ENCODE measurements at places on chromosomes 6 and 20.

DNA sequence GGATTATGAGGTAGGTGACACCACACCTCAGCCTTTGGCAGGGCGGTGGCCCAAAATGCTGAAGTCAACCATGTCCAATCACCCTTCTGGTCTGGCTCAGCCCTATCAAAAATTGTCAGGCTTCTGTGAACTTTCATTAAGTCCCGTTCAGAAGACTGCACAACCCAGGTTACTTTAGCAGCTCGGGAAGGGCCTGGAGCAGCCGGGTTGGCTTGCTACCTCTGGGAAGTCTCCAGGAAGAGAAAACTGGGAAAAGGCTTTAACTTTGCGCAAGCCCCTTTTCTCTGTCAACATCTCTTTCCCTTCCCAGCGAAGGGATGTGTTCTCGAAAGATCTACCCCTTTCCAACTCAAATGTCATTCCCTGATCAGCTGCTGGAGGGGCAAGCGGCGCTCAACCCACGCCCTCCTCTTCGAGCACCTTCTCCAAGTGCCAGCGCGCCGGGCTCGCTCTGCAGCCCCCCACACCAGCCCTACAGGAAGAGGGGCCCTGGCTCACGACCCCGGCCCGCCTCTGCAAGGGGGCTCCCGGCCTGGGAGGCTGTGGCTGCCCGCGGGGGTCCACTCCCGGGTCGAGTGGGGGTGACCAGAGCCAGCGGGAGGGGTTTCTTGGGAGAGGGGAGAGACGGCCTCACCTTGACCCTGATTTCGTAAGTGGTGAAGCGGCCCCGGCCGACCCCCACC is 573 bp downstream of the SNX3 start:
- no peak for DNase-seq

GRCh38 chr20:38569747-38570525 is 11.1 kb upstream of the ADIG start:
- no peak for DNase-seq

- no peak for DNase-seq
Measured at GRCh38 chr6:24534329-24534728, 39.6 kb downstream of the ALDH5A1 start.

- no peak for DNase-seq
Measured at GRCh38 chr6:17022604-17023003, 79.2 kb upstream of the STMND1 start.

- no peak for DNase-seq
Measured at GRCh38 chr20:62998449-62998848, 8.3 kb downstream of the BHLHE23 start.

- DNase-seq, result no peak
Measured at GRCh38 chr6:132465530-132466485, 47.1 kb downstream of the STX7 start.

GRCh38 chr20:17327185-17328148 is 100.6 kb downstream of the PCSK2 start:
- no peak for DNase-seq

GRCh38 chr6:103720393-103720792 is 1139.3 kb downstream of the HACE1 start:
- no peak for DNase-seq

GRCh38 chr6:45650524-45651135 is 272.9 kb upstream of the SUPT3H start:
- DNase-seq, result no peak

DNA sequence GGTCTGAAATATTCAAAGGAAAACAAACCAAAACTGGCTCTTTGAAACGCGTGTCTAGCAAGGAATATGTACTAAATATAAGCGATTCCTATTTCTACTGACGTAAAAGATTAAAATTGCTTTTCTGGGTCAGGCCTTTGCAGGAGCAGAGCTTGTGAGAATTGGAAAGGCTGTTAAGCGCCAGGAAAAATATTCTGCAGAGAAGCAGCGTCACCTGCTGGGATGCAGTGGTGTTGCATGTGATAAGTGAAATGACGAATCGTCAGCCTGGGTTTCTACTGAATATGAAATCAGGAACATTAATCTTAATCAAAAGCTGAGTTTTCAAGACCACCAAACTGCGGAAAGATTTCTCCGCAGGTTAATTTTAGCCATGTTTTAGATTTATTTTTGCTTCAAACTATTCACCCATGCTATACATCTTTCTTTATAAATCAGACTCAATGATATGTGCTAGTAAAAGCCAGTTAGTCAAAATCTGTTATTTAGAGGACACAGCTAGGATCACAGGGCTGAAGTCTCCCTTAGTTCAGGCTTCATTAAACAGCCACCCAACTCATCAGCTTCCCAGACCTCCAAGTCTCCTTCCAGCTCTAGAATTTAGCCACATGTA is 67.4 kb downstream of the ALDH8A1 start:
- DNase-seq, result peak; percentile 11

DNA sequence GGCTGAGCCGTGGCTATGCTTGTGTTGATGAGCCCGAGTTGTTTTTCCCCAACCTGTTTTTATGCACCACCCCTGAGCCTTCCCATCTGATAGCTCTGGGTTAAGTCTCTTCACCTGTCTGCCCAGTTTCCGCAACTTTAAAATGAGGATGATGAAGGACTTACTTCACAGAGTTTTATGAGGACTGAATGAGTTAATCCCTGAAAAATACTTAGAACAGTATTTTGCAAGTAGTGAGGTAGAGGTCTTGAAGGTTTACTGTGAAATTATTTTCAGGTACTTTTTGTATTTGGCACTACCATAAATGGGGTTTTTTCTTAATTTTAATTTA is 3.2 kb downstream of the MTG2 start:
- DNase-seq, result no peak

GRCh38 chr6:56204134-56204533 is 43.2 kb downstream of the COL21A1 start:
- no peak for DNase-seq

DNA sequence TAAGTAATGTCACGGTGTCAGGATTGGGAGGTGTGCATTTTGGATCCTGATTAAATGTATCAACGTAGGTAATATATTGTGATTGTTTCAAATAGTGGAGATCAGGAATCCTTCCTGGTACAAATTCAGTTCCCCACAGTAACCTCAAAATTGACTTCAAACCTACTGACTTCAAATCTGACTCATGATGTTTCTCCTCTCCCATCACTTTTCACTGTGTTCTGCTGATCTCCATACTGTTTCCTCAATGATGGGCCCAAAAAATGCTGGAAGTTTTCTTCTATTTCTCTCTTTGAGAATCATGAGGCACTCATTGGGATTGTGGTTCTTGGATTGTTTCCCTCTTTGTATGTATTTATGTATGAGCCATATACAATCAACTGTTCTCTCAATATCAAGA is 35.9 kb downstream of the LAMA2 start:
- DNase-seq, result no peak

DNA sequence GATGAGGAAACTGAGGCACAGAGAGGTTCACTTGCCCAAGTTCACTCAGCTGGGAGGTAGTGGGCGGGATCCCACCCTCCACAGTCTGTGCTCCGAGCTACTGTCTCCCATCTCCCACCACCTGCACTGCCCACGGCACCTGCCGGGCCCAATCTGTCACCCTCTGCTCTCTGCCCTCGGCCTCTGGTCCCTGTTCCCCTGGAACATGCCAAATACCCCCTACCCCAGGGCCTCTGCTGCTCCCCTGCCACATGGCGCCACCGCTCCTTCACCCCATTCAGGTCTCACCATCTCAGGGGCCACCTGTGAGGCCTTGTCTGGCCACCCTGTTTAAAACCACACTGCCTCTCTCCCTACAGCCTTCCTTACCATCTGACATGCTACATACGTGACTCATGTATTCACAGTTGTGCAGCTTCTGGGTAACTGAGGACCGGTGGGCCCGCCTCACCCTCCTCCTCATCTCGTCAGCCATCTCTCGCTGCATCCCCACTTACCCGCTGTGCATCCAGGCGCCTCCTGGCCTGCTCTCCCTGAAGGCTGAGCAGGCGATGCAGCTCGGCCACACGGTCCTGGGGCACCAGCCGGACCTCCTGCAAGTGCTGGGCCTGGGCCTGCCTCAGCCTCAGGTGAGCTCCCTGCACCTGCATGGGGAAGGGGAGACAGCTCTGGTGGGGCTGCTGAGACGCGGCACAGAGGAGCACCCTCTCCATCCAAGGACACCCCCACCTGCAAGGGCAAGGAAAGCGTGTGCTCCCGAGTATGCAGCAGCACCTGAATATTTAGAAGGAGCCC is 50.6 kb downstream of the GINS1 start:
- DNase-seq, result no peak

DNA sequence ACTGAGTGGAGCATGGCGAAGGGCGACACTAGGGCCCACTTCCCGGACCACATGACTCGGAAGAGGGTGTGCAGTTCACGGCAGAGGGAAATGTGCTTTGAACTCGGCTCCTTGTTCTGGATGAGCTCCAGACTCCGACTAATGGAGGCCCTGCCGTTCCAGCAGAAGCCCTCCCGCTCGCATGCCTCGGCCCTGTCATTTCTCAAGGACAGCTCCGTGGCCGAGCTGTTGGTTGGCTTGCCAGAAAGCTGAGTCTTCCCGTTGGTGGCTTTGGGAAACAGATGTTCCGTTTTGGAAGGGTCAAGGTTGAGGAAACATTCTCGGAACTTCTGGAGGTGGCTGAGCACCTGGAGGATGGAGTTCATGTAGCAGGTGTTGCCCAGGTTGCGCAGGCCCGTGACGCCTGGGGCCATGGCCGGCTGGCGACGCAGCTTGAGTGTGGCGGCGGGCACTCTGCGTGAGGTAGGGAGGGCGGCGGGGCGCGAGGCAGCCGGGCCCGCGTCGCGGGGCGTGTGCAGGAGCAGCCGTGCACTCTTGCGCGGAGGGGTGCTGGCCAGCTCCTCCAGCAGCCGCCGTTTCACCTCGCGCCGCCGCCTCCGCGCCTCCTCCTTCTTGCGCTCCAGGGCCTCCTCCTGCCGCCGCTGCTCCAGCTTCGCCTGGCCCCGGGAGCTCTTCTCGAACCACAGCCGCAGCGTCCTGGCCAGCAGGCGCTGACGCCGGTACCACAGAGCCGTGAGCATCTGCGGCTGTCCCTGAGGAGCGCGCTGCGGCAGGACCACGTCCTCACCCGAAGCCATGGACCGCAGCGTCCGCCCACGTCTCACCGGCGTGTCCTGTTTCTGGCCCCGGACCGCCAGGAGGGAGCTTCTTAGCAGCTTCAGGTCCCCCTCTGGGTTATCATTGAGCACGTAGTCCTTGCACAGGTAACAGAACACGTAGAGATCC is 18.6 kb downstream of the TOMM6 start:
- DNase-seq, result no peak

DNA sequence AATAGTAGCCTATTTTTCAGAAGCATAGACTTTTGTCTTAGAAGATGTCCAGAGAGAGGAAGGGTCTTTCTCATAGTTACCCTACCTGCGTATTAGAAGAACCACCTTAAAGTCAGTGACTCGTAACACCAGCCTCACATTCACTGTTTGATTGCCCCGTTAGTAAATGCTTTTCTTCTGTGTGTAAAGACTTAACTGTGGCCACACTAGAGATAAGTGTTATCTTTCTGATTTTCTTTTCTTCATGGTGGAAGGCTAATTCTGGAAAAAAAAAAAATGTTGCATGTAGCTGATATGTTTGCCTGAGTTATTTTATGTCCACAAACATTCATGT is 83.9 kb downstream of the SAMD3 start:
- no peak for DNase-seq

DNA sequence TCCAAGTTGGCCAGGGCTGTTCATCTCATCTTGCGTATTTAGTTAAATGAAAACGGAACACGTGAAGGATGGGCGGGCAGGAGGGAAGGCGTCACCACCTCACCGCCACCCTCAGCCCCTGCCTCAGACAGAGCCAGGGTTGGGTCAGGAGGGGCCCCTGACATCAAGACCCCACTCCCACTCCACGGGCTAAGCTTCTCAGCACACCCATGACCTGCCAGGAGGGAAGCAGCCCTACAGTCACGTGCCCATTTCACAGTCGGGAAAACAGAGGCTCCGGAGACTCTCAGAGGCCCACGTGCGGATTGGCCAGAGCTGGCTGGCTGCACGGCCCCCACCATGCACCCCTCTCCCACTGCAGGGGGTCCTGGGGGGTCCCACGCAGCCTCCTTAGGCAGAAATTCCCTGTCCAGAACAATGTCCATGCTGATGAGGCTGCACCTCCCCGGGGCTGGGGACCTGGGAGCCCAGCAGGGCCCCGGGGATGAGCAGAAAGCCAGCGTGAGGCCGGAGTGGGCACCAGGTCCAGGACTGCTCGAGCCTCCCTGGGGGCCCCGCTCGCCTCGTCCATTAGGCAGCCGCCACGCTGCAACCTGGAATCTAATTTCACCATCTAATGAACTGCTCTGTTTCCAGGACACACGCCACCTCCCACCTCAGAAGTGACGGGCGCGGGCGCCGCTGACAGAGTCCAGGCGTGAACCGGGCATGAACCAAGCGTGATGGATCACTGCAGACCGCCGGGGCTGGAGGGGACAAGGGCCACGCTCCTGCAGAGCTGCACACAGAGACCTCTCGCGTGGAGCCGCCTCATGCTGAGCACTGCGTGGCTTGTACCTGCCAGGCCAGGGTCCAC is 15.8 kb downstream of the KCNQ2 start:
- DNase-seq, result no peak

- no peak for DNase-seq
Measured at GRCh38 chr20:18255526-18255925, 32.8 kb upstream of the ZNF133 start.

DNA sequence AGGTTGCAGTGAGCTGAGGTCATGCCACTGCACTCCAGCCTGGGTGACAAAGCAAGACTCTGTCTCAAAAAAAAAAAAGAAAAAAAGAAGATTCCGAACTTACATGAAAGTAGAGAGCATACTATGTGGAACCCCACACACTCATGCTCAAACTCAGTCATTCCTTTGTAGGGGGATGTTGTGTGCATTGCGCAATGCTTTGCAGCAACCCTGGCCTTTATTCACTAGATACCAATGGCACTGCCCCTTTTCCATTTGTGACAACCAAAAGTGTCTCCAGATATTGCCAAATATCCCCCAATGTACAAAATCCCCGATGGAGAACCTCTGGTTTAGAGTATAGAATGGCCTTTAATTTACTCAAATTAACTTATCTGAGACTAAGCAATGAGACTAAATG is 158.6 kb downstream of the GJA1 start:
- no peak for DNase-seq

- DNase-seq, result no peak
Measured at GRCh38 chr20:4470375-4470774, 251.3 kb upstream of the PRND start.

DNA sequence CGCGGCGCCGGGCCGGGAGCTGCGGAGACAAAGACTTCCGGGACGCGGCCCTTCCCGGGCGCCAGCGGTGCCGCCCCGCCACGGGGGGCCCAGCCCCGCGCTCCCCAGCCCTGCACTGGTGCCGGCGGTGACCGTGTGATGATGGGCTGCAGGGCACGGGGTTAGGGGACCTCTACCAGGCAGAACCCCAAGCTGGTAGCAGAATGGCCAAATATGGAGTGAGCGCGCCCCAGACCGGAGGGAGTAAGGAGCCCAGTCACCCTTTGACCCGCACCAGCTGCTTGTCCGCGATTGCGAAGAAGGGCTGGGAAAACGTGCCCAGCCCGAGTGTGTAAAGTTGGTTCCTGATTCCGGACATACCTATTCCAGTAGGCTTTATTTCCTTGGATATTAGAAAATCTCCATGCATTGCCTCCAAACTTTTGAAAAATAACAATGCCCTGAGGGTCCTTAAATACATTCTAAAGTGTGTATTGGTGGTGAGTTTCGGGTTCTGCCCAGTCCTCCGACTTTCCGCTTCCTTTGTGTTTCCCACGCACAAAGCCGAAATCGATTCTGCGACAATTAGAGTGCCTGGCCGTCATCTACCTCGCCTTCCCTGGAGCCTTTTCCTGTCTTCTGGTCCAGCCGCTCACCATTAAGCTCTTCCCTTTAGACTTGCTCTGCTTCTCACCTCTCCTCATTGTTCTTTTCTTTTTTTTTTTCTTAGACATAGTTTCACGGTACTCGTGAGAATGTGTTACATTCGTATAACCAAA is 1.1 kb downstream of the ABRACL start:
- no peak for DNase-seq
